Stimulated activated CD8-positive, alpha-beta memory T cell treated with anti-CD3 and anti-CD28 coated beads, Interleukin-2, amount 100 ng/mL, for 48 hours (primary cell): ENCODE measurements at places on chromosomes 3 and 15.
A peak's percentile ranks its signal among the peaks of the same experiment; 100 is the strongest.

- DNase-seq, result no peak
Measured at GRCh38 chr3:183592821-183593220, 37.3 kb upstream of the KLHL6 start.

DNA sequence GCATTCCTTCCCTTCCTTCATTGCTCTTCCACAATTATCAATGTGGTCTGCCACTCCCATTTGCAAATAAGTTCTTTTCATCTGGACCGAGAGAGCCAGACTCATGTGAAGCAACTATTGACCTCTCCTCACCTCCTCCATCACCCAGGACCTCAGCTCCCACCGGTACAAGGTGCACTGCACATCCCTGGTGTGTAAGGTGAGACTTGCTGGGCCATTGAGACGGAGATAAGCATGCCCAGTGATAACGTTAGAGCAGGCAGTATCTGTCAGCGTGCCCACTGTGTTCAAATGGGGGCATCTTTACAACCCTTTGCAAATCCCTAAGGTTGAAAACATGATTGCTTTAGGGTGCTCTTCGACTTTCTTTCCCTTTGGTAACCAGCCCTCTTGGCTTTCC lies 154.8 kb downstream of the ADAMTS17 start:
- DNase-seq, result no peak

GRCh38 chr3:178056868-178057267 lies 479.4 kb upstream of the KCNMB2 start:
- no peak for DNase-seq

DNA sequence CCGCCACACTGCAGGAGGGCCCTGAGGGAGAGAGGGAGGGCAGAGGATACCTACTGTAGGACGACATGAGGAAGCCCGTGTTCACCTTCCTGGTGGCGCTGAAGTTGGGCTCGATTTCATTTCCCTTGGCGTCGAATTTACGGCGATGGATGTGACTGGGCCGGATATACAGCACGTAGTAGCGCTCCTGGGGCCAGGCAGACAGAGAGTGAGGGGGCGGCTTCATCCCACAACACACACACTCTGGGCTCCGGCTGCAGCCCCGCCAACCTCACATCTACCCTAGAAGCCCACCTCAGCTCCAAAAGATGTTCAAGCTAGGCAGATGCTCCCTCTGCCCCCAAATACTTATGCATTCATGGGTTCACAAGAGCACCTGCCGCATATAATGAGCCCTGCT lies 4.5 kb downstream of the ARPIN start:
- no peak for DNase-seq

DNA sequence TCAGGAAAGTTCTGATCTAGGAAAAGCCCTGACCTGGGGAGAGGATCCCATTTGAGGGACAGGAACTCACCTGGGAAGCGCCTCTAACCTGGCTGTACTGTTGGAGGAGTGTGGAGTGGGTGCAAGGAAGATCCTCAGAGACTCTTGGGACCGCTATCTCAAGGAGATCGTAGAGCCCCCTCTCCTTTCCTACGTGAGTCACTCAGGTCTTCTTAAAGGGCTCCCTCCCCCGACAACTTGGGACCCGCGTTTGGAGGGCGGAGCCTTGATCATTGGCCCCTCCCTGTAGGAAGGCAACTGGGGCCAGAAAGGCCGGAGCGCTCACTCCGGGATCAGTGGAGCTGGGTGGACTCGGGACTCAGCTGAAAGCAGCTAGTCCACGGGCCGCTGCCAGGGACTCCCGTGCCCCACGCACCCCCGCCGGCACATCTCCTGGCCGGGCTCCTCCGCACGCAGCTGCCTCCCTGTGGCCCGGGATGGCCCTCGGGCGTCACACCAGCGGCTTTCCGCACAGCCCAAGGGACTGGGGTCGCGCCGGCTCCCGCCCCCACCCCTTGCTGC lies 520 bp downstream of the SLC26A6 start:
- DNase-seq, result peak; percentile 34

DNA sequence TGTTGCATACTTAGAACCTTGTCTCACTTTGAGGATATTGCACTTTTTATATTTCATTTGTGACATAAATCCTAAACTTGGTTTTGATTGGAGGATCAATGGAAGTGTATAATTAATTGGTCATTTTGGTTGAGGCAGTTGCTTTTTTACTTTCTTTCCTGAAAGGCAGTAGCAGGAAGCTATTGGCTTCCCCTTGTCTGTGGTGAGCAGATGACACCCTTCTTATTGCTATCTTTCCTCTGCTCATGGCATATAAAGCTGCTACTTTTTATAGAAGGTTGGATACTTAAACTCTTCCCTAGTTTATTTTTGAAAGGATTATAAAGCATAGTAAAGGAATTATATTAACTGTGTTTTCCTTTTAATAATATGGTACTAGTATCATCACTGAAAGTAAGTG lies 28.6 kb downstream of the FAM98B start:
- DNase-seq, result no peak

GRCh38 chr15:64618540-64618939 lies 156.8 kb downstream of the RBPMS2 start:
- DNase-seq, result no peak

DNA sequence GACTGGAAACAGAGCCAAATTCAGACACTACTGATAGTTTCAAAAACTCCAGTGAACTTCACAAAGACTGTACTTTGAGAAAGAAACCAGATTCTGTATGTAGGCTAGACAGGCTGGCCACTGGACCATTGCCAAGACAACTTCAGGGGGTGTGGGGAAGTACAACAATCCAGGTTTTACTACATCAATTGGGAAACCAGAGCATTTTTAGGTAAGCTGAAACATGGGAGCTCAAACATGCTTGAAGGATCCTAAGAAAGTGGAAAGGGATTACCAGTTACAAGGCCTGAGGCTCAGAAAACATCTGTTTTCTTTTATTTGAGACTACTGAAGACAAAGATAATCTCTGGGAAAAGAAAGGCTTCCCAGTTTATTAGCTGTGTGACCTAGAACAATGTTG lies 26.9 kb upstream of the ZNF280D start:
- no peak for DNase-seq

- DNase-seq, result no peak
Measured at GRCh38 chr3:104763007-104763406, 603.7 kb upstream of the ALCAM start.

DNA sequence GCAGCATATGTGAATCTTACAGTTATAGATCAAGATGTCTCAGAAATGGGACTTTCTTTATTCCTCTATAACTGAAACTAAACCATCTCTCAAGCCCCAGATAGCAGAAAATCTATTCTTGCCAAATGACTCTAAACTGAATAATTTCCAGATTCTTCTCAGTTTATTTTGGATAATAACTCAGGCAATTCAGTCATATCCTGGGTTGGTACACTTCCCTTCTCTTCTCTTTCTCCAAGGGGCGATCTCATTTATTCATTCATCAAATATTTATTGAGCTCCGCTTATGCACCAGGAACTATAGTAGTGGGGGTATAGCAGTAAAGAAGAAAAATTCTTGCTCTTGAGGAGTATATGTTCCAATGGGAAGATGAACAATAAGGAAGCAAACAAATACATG lies 13.5 kb upstream of the PCOLCE2 start:
- no peak for DNase-seq

- no peak for DNase-seq
Measured at GRCh38 chr3:172685331-172686214, 25.3 kb downstream of the NCEH1 start.

DNA sequence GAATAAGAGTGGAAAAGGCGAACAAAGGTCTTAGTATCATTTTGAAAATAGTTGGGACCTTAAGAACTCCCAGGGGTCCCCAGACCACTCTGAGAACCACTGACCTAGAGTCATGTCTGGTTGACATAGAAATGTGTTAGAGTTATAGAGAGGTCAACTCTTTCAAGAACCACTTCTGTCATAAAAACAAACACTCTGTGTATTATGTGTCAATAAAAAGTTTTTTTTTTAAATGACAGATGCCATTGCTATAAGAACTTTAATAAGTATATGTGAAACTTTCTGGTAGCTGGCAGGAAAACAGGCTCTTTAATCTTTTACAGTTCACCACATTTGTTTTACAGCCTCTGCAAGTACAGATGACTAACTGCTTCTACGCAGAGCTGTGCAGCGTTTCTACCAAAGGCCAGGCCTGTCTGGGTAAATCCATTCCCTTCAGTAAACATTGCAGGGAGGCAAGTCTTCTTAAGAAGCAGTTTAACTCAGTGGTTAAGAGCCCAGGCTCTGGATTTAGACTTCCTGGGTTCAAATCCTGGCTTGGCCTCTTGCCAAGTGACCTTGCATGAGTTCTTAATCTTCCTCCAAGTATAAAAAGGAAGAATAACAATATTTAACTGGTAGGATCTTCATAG lies 56.6 kb downstream of the RFTN1 start:
- no peak for DNase-seq

DNA sequence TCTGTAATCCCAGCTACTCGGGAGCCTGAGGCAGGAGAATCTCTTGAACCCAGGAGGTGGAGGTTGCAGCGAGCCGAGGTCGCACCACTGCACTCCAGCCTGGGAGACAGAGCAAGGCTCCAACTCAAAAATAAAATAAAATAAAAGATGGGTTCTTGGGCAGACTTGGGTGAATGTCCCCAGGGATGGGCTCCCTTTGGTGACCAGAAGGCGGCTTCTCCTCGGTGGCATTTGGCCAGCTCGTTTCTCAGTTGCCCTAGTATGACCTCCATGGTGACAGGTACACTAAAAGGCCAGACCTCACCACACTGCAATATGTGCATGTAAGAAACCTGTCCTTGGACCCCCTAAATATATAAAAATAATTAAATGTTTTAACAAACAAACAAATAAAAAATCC lies 76.0 kb upstream of the SNRPA1 start:
- no peak for DNase-seq

GRCh38 chr3:187769771-187770170 lies 24.5 kb upstream of the BCL6 start:
- DNase-seq, result no peak

GRCh38 chr3:39405687-39406367 lies 693 bp upstream of the RPSA start:
- DNase-seq, result no peak

- DNase-seq, result no peak
Measured at GRCh38 chr15:96974761-96975160, 644.3 kb downstream of the NR2F2 start.

DNA sequence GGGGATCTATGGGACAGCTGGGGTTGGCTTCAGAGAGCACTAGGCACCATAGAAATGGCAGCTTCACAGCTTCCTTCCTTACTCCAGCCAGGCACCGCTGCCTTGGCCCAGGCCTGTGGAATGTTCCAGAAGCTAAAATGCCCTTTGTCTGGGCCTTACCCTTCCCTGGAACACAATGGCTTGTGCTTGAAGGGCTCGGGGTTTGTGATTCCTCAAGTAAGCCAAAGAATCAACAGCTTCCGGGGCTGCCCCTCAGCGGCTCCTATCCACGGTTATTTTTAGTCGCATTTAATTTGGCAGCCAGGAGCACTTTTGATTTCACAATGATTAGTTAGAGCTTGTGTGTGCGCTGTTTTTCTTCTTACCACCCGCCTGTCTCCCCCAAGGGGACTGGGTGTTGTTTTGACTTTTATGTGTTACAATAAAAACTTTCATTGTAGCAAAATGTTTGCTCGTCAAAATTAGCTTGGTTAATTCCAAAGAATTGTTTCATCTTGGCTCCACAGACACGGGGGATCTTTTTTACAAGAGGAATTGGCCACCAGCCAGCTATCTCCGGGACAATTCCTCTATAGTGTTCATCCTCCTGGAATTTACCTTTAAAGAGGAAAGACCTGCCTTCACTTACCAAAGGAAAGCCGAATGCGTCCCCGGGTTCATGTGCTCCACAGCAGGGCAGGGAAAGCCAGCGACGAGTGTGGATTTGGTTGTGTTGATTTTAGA lies 73.8 kb downstream of the TLE3 start:
- DNase-seq, result no peak

GRCh38 chr3:179898024-179898423 lies 138.7 kb downstream of the PEX5L start:
- no peak for DNase-seq

- no peak for DNase-seq
Measured at GRCh38 chr15:72706266-72706665, 20.3 kb downstream of the BBS4 start.

DNA sequence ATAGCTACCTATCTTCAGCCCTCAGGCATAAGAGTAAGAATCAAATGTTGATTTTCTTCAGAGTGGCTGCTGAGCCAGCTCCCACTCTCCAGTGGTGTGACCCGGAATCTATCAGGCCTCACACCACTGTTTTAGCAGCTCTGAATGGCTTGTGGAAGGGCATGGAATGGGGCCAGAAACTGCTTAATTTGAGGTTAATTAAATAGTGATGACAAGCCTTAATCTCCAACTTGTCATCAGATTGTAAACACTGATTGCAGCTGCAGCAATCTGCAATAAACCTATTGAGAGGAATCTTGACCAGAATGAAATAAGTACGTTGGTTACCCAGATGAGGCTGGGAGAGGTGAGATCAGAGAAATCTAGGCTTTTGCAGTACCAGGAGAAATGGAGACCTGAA lies 317.4 kb downstream of the FHIT start:
- no peak for DNase-seq

- DNase-seq, result no peak
Measured at GRCh38 chr3:118782755-118783202, 251.9 kb downstream of the IGSF11 start.

GRCh38 chr3:146605106-146605505 lies at the start of gene PLSCR5:
Gene PLSCR5, minus strand, starts transcription at chr3:146605346. Its CDS starts 134 bp downstream, at chr3:146605212.
- no peak for DNase-seq
